ENCODE measurements at places on chromosomes 1 and 21. TPM values are rescaled to one million over a fixed set of nuclear protein-coding genes. Genes with fewer than 3 reads are reported as not detected.

- DNase-seq, result no peak
Measured at GRCh38 chr1:225460737-225461532, 33.1 kb upstream of the LBR start.

- peak; percentile 15 for DNase-seq
Measured at GRCh38 chr1:47578026-47578720, 140.3 kb downstream of the FOXD2 start.

GRCh38 chr1:23422241-23422877 is 2.2 kb downstream of the TCEA3 start:
- DNase-seq, result peak; percentile 93

GRCh38 chr1:25621876-25622275 is 5.3 kb downstream of the MAN1C1 start:
- DNase-seq, result no peak

DNA sequence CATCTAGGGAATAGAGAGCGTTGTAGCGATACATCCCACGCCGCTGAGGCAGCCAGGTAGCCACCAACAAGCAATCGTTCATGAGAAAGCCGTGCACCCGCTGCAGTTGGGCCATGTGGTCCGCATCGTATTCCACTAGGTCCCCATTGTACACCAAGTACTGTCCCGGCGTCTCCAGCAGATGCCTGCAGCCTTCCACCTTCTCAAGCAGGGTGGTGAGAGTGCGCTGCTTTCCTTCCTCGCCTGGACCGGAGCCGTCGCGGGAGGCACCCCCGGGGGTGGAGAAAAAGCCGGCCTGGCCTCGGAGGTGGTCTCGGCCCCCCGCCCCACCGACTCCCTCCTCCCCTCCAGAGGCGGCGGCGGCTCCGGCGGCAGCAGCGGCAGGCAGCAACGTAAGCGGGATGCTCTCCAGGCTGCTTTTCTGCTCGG is 595 bp downstream of the EXOC8 start:
- DNase-seq, result no peak

- DNase-seq, result no peak
Measured at GRCh38 chr1:72419229-72419628, 136.9 kb upstream of the NEGR1 start.

ARHGEF10L gene
- 18.7 TPM for total RNA-seq

WNT2B gene
- total RNA-seq, result 2.6 TPM

HMGCS2 gene
- total RNA-seq, result not detected
